NCI-H510A (cell line): ENCODE measurements at places on chromosomes 11 and 22.

DNA sequence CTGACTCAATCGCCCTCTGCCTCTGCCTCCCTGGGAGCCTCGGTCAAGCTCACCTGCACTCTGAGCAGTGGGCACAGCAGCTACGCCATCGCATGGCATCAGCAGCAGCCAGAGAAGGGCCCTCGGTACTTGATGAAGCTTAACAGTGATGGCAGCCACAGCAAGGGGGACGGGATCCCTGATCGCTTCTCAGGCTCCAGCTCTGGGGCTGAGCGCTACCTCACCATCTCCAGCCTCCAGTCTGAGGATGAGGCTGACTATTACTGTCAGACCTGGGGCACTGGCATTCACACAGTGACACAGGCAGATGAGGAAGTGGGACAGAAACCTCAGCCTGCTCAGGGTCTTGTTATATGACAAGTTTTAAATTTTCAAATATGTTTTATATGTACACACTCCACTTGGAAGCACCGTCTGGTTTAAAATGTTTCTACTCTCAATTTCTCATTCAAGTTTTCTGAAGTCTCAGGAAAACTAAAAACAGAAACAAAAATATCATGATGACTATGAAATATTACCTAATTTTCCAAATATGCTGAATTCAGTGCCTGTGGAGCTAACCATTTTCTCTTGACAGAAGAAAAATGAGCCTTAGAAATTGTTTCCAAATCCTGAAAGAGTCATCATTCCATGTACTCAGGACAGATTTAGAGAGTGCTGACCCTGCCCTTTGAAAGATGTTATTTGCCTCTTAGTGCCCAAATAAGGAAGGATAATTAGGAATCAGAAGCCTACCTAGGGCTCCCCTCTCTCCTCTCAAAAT lies 48.8 kb upstream of the TOP3B start:
- no peak for DNase-seq

- no peak for DNase-seq
These were observed 975 bp upstream of the MDK start for GRCh38 chr11:46380340-46381047.

DNA sequence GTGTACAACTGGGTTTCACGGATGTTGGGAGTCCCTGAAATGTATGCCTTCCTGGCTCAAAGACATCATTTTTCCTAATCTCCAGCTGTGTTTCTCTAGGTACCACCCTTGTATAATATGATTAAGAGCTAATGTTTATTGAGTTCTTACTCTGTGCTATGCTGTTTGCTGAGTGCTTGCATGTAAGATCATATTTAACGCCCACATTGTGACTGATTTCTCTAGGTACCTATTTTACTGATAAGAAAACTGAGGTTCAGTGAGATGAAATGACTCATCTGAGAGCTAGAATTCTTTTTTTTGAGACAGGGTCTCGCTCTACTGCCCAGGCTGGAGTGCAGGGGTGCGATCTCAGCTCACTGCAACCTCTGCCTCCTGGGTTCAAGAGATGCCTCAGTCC lies 42.6 kb downstream of the FAM227A start:
- DNase-seq: no peak

DNA sequence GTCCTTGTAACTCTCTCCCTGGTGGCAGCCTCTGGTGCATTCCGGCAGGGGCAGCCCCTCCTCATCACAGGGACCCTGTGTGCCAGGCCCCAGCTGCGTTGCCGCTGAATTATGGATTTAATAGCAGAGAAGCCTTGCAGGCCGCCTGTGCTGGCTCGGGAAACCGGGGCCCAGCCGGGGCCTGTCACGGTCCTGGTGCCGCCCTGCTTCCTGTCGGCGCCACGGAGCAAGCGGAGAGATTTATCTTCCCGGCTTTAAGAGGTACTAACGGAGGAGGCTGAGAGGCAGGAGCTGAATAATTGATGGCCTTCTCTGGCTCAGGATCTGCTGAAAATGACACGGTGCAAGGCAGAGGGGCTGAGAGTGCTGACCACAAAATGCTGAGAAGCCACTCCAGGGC lies 54.0 kb upstream of the CCDC188 start:
- DNase-seq: no peak

- DNase-seq: no peak
These were observed 83.6 kb upstream of the PPARA start for GRCh38 chr22:46066691-46067090.

GRCh38 chr11:33211580-33211979 lies 45.6 kb upstream of the HIPK3 start:
- no peak for DNase-seq

GRCh38 chr11:75635066-75635862 lies 33.6 kb downstream of the MAP6 start:
- no peak for DNase-seq
